WTC11 (cell line): ENCODE measurements at places on chromosomes 1 and 21.

DNA sequence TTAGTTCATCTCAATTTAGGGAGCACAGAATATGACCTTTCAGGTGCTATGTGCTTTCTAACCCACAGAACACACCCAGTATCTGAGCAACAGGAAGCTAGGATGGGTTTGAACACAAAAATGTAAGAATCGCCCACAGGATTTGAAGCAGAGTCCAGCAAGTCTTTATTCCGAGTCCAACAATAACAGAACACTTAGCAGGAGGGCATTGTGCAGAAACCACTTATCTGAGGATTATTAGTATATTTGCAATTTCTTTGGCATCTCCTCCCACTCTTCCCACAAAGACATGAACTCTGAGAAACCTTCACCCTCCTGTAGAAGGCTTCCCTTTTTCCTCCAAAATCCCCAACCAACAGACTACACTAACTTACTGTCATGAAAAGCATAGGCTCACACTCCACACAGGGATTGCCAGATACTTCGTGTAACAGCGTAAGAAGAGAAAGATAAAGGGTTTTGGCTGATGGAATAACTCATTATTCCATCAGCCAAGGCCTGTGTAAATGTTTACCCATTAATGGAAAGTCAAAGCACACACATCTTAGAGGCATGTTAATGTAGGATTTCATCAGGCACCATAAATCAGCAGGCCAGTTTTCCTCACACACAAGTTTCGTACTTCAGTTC, 16.1 kb downstream of the SIPA1L2 start:
- no peak overlapping the region for H3K4me3 ChIP-seq
- no peak overlapping the region for H3K27ac ChIP-seq
- H3K36me3 ChIP-seq: no peaks in the 10 kb centered on the region
- DNase-seq: no peak
- H3K27me3 ChIP-seq: no peaks in the 10 kb centered on the region
- peaks cover 48% of the 10 kb centered on the region for H3K4me1 ChIP-seq

DNA sequence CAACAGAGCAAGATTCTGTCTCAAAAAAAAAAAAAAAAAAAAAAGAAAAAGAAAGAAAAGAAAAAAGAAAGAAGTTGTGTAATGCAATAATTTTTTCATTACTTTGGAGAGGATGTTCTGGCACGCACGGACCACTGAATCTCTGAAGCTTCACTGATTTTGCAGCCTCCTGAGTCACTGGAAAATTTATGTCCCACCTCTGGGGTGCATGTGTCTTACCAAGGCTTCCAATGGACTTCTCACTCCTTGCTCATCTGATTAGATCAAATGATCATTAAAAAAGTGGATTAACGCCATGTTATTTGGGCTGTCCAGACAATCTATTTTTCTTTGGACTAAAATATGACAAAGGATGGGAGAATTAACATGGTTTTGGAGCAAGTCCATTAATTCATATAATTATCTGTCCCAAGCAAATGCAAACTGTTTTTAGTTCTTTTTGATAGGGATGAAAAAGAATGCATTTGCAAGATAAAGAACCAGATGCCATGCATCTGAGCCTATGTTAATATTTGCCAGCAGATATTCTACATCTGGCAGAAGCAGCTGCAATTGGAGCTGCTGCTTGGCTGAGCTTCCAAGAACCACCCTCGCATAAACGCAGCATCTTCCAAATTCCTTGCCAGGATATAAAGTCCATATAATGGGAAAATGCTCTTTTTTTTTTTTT, 10.1 kb upstream of the MAP1LC3C start:
- no peak overlapping the region for H3K27ac ChIP-seq
- peaks cover 28% of the 10 kb centered on the region for H3K4me1 ChIP-seq
- no peak overlapping the region for H3K4me3 ChIP-seq
- no peak for DNase-seq
- H3K36me3 ChIP-seq: no peaks in the 10 kb centered on the region; the same call in 1 of the 2 replicates

DNA sequence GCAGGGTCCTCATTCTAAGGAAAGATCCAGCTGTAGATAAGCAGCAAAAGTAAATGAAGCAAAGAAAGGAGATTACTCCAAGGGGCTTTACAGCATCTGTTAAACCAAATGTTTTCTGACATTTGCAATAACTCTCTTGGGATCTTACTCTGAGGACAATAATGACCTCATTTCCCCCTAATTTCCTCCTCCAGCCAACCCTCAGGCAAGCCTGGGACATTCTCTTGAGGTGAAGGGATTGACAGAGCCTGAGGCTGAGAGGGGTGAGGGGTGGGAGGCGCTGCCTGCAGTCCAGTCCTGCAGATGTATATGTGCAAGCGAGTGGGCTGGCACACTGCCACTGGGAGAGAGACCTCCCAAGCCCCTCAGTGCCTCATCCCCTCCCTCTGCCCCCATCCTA, 40.5 kb upstream of the NEK2 start:
- H3K4me3 ChIP-seq: no peak overlapping the region
- no peaks in the 10 kb centered on the region for H3K27me3 ChIP-seq
- DNase-seq: no peak
- H3K4me1 ChIP-seq: no peaks in the 10 kb centered on the region
- no peaks in the 10 kb centered on the region for H3K36me3 ChIP-seq
- H3K27ac ChIP-seq: no peak overlapping the region

DNA sequence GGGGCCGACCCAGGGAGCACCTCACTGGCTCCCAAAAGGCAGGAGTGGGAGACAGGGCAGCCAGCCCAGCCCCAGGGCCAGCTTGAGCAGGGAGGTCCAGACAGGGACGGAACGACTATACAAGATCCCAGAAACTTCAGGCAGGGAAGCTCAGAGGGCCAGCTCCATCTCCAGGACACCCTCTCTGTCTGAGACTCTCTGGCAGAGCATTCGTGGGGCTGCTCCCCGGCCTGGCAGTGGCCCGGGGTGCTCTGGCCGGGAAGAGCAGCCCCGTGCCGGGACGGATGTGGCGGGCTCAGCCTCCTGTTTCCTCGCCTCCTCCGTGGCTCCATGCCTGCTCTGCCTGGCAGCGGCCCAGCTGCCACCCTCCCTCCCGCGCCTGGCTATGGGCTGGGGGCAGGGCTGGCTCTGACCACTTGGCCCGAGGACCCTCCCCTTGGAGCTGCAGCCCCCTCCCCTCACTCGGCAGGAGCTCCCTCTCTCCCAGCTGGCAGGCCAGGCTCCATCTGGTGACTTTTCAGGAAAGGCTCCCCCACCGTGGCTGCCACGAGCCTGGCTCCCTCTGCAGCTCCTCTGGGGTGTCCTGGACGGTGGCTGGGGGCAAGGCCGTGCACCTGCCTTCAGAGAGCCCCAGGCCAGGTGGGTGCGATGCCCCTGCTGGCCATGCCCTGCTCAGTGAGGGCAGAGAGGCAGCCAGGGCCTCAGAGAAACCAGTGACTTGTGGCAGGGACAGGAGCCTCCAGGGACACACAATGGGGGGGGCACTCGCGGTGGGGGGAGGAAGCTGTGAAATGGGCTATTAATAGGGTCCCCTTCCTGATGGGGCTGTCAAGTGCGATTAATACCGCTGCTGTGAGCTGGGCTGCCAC, 5.6 kb upstream of the PLCH2 start:
- DNase-seq: no peak
- no peak overlapping the region for H3K4me3 ChIP-seq
- no peaks in the 10 kb centered on the region for H3K27me3 ChIP-seq
- no peaks in the 10 kb centered on the region for H3K4me1 ChIP-seq
- H3K27ac ChIP-seq: no peak overlapping the region
- no peaks in the 10 kb centered on the region for H3K36me3 ChIP-seq

- no peak for DNase-seq
- no peaks in the 10 kb centered on the region for H3K4me1 ChIP-seq
- no peaks in the 10 kb centered on the region; the same call in 1 of the 2 replicates for H3K27me3 ChIP-seq
- no peaks in the 10 kb centered on the region for H3K36me3 ChIP-seq
- no peak overlapping the region for H3K27ac ChIP-seq
Observed at GRCh38 chr1:74620242-74620641, 53.4 kb downstream of the ERICH3 start.

DNA sequence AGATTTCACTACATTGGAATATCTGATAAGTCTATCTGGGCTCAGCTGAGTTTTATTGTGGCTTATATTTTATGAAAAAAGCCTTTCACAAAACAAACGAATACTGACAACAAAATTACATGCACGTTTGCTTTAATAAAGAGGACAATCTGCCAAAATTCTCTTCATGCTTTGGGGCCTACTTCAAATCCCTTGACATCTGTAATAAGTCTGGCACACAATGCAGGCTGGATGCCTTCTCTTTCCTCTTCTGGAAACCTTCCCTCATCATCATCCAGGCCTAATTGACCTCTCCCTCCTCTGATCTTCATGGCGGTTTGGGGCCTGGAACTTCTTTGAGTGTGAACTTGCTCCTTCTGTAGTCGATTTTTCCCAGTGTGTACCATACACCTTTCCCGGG, 70.3 kb downstream of the MAP10 start:
- no peaks in the 10 kb centered on the region for H3K36me3 ChIP-seq
- no peak overlapping the region for H3K4me3 ChIP-seq
- DNase-seq: no peak
- H3K27me3 ChIP-seq: no peaks in the 10 kb centered on the region
